ENCODE measurements at places on chromosomes 7 and 10. TPM values are rescaled to one million over a fixed set of nuclear protein-coding genes. Genes with fewer than 3 reads are reported as not detected.

The PDZD7 gene
- 1.6 TPM for total RNA-seq

The ECD gene
- 27.8 TPM for total RNA-seq

The MOSPD3 gene
- 14.7 TPM for total RNA-seq

The BLNK gene
- total RNA-seq, result 8.8 TPM

The LIPN gene
- total RNA-seq, result 1.0 TPM

The KNDC1 gene
- 14.3 TPM for total RNA-seq

The BTBD16 gene
- 0.35 TPM for total RNA-seq

The DUS4L gene
- 5.2 TPM for total RNA-seq

The ATOH7 gene
- not detected for total RNA-seq

The ABCC2 gene
- 1.1 TPM for total RNA-seq

The CNOT4 gene
- total RNA-seq, result 25.8 TPM

The ELAPOR2 gene
- total RNA-seq, result 127 TPM

The GIMAP6 gene
- total RNA-seq, result 61.7 TPM

The CALML3 gene
- total RNA-seq, result not detected

The FLNC gene
- 7.7 TPM for total RNA-seq

The ZPBP gene
- not detected for total RNA-seq

The ASB15 gene
- not detected for total RNA-seq

The LRRC4 gene
- 6.4 TPM for total RNA-seq

The HECW1 gene
- total RNA-seq, result 1.6 TPM

The LRMDA gene
- 20.0 TPM for total RNA-seq

The TAS2R5 gene
- total RNA-seq, result 2.2 TPM

The FANK1 gene
- 2.6 TPM for total RNA-seq

Data from upper lobe of right lung (tissue), 1 donor.